ENCODE measurements at places on chromosomes 6 and 20.

DNA sequence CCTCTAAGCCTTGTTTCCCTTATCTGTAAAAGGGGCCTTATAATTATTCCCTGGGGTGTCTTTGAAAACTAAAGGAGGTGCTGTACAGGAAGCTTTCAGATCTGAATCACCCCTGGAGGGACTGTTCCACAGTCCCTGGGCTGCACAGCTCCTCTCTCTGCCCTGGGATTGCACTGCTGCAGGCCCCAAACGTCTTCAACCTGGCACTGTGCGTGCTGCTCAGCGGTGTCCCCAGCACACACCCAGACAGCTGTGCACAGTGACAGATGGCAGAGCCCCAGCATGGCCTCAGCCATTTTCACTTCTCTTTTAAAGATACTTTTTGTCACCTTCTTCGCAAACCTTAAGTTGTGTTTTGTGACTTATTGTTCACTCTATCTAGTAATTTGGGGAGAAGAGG lies 50.7 kb upstream of the INSM1 start:
- DNase-seq = no peak

DNA sequence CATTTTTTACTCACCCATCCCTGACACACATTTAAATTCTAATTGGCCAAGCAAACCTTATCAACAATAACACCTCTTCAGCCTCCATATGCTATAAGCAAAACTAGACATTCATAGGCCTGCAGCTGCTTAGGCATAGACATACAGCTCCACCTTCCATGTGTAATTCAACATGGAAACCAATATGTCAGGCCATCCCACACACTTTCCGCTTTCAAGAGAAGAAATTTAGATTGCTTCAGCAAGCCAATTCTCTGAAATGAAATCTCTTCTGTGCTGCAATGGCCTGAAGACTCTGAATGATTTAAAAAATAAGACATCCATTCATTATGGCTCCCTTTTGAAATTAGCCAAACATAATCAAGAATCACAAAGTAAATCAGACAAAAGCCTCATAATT lies 4.5 kb upstream of the RAB22A start:
- no peak for DNase-seq

GRCh38 chr6:106637051-106637716 lies 7.8 kb downstream of the QRSL1 start:
- DNase-seq = no peak

DNA sequence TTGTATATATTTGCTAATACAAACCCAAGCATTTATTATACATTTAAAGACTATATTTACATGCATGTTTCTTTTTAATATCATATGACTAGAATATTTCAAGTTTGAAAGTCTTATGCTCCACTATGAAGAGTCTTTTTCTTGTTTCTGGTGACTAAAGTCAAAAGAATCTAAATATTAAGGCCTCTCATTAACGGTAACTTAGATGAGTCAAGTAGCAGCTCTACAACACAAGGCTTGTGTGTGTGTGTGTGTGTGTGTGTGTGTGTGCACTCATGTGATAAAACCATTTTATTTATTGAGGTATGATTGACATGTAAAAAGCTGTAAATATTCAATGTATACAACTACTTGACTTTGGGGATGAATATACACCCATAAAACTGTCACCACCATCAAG lies 275.6 kb downstream of the TFAP2B start:
- no peak for DNase-seq

Measured in left renal pelvis (tissue), 4 donors.